GM12878 (cell line): ENCODE measurements at places on chromosomes 6 and 20.

DNA sequence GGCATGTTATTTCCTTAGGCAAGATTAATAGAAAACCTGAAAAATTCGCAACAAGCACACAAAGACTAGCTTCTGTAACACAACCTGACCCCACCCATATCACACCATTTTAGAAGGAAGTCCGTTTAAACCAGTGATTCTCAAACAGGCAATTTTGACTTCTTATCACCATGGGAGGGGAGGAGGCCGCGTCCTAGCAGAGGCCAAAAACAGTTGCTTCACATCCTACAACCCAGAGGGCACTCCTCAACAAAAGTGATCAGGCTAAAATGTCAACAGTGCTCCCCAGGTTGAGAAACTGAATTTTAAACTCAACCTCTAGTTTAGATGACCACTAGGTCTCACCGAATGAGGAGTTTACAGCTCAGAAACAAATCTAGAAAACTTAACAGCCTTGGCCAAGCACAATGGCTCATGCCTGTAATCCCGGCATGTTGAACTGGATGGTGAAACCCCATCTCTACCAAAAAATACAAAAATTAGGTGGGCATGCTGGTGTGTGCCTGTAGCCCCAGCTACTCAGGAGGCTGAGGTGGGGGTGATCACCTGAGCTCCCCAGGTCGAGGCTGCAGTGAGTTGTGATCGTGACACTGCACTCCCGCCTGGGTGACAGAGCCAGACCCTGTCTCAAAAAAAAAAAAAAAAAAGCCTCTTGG, 3.4 kb downstream of the SNX5 start:
- DNase-seq, result no peak

GRCh38 chr6:27188061-27188884, 59.2 kb upstream of the PRSS16 start:
- peak; percentile 55 for DNase-seq

- no peak for DNase-seq
These were observed 20.5 kb downstream of the PTK7 start for GRCh38 chr6:43096451-43097097.

GRCh38 chr20:29408034-29408695, 1849.3 kb upstream of the DEFB115 start:
- no peak for DNase-seq

DNA sequence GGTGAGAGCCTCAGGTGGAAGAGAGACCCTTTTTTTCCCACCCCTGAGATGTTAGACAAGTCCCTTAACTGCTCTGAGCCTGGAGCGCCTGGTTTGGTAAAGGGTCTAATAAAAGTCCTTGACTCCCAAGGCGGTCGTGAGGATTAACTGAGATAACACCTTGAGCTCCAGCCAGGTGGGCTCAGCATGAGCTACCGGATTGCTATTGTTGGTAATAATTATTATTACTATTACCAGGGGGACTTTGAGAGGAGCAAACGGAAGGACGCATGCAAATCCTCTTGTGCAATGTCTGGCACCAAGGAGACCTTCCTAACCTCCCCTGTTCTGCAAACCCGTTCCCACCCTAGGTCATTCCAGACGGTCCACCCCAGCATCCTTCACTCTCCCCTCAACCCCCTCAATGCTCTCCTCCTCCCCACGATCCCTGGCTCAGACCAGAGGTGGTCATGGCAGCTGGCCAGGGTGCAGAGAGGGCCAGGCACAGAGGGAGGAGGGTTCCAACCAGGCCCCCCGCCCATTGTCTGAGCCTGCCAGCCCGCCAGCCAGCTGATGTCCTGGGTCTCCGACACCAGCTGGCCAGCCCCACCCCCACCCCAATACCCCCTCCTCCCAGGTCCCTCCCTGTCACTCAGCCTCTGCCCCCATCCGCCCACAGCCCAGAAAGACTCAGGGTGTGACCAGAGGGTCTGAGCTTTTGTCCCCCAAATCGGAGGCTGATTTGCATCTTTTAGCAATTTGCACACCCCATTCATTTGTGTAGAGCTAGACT, 14.3 kb upstream of the CBFA2T2 start:
- no peak for DNase-seq

DNA sequence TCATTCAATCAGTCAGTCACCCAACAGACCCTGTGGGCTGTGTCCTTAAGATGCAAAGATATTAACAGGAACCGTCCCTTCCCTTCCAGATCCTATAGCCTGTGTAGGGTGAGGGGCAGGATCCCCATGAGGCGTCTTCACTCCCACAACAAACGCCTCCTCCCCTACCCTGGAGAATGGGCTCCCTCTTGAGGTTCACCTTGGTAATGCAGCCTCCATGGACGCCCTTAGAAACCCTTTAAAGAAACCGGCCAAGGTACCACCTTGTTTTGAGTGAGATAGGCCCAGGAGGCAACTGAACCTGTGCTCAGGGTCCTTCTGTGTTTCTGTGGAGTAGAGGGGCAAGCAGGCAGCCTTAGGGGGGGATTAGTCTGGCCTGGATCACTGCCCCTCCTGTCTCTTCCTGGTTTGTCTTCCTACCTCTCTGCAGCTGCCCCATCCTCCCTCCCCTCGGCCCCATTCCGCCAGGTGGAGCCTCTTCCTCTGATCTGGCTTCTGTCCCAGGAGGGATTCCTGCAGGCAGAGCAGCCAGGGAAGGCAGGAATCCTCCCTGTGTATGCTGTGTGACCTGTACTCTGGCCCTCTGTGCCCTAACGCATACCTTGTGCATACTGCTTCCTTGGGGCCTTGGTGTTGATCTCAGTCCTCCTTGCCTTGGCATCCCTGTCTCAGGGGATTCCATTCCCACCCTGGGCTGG, 6.6 kb upstream of the GUCA1A start:
- peak; percentile 40 for DNase-seq

GRCh38 chr20:17794400-17794799, 94.6 kb downstream of the BANF2 start:
- no peak for DNase-seq

GRCh38 chr6:38079537-38079936, 260.0 kb downstream of the ZFAND3 start:
- DNase-seq, result no peak

GRCh38 chr6:145068577-145068976, 666.7 kb downstream of the EPM2A start:
- no peak for DNase-seq

- DNase-seq, result no peak
These were observed 77.5 kb downstream of the NCOA7 start for GRCh38 chr6:125868252-125868651.

GRCh38 chr6:167984876-167985604, 12.4 kb upstream of the KIF25 start:
- DNase-seq, result no peak

DNA sequence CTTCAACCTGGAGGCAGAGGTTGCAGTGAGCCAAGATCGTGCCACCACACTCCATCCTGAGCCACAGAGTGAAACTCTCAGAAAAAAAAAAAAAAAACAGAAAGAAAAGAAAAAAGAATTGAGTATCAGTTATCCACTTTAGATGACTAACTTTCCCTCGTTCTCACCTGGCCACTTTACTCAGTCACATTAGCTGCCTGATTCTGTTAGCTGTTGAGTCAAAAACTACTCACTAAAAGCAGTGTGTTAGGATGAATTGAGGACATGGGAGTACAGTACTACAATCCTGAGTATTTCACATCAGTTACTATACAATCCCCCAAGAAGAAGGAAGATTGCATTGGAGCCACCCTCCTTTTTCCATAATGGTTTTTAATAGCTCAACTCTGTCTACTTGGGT, 114.6 kb downstream of the ADAT2 start:
- DNase-seq, result no peak

DNA sequence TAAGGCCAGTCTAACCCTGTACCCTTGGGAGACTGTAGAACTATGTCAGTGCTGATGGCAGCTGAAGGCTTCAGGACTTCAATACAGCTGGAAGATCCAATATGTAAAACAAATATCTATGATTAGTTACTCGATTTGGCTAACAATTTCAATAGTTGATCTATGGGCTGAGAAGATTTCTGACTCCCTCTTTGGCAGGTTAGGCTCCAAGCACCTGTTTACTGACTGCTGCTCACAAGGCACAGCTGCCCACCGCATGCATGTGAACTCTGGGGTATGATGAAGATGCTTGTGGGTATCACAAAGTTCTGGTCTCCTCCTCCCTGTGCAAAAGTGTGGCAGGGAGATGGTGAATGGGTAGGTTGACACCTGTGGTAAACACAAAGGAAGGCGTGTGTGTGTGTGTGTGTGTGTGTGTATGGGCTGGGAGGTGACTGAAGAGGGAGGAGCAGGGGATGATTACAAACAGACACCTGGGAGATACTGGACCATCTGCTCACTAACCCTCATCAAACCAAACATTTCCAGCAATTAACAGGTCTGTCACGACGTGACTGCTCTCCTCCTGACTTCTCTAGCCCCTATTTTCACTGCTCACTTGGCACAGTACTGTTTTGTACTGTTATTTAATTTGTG, 18.1 kb downstream of the ELMO2 start:
- DNase-seq, result no peak

- DNase-seq, result no peak
These were observed 288.7 kb upstream of the PRDM1 start for GRCh38 chr6:105797286-105797979.

DNA sequence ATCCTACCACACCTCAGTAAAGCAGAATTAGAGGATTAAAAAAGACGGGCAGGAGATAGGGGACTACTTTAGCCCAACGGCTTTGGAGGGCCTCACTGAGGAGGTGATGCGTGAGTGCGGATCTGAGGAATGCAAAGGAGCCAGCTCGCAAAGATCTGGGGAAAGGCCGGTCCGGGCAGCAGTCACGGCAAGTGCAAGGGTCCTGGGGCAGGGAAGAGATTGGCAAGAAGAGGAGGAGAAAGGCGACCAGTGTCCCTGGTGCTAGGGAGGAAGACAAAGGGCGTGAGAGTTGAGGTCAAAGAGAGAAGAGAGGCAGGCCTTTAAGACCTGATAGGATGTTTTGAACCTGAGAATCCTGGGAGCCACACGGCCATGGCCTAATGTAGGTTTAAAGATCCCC, 86.8 kb downstream of the KCNB1 start:
- no peak for DNase-seq

DNA sequence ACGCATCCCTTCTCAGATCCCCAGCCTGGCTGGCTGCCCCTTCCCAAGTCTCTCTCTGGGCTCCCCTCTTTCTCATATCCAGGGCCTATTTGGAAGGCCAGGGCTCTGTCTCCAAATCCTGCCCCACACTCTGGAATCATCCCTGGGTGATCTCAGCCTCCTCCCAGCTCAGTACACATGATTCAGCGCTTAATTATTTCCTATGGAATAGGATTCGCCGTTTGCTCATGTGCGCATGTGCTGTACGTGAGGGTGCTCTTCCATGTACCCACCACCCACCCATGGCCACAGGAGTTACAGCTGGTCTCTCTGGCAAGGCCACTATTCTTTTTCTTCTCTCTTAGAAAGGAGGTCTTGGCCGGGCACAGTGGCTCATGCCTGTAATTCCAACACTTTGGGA, 81.7 kb upstream of the FOXP4 start:
- DNase-seq, result no peak

DNA sequence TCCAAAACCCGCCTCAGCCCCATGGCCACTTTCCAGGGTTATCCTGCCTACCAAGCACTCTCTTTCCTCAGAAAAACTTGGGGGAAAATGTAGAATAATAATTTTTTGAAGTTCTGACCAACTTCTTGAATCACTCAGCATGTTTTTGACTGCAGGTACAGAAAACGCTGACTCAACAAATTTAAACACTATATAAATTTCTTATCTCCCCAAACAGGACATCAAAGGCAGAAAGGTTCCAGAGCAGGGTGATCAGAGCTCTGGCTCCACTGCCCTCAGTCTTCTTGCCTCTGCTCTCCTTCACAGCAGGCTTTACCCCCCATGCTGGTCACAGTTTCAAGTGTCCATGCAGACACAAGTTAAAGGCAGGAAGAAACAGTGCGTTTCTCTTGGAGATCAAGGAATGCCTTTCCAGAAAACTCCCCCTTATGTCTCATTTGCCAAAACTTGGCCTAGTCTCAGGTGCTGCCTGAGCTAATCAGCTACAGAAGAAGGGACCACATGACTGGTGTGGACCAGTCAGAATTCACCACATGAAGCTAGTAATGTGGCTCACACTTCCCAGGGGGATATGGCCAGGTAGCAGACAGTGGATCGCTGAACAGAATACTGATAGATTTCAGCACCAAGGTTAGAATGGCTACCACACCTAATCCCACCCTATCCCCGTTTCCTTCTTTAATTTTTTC, 24.4 kb upstream of the SLC17A3 start:
- no peak for DNase-seq

DNA sequence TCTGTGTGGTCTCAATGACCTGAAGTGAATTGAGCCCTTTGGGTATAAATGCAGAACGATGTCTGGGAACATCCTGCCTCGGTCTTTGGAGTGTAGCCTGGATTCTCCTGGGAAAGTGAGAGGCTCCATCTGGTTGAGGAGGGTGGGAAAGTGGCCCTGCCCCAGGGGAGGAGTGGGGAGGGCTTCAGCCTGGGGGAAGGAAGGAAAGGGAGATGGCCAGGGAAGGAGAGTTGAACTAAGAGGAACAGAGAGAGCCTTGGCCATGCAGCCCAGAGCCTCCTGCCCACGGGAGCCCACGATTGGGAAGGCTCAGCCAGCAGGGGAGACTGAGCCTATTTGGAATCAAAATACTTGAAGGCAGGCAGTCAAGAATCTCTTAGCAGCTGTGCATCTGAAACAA, 2.3 kb upstream of the EPB41L1 start:
- DNase-seq, result no peak

DNA sequence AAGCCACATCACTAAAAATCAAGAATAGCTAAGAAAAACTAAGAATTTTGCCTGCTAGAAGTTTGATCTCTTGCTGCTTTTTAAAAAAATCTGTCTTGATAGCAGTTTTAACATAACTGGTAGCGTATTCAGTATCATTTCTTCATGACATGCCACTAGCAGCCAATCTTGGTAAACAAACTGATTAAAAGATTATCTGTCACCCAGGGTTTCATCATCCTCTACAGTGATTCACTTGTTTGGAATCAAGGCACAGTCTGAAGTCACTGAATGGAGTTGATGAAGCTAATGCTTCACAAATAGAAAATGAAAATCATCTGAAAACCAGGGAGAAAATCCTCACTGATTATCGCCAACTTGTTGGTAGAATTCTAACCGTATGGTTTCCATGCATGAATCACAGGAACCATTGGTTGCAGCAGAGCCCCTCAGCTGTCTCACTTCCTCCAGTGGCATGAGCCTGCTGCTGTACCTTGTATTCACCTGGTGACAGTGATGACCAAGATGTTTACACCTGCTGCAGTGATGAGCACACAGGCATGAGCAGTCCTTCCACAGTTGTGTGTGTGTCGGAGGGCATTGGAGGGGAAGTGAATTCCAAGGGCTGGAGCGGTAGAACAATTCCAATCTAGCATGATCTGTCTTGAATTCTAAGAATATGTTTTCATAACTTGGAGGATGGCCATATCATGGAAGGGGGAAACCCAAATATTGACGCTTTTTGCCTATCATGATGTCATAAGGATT, 275.0 kb downstream of the KHDC1L start:
- no peak for DNase-seq

- DNase-seq, result no peak
These were observed 154.2 kb upstream of the QKI start for GRCh38 chr6:163260111-163260895.

DNA sequence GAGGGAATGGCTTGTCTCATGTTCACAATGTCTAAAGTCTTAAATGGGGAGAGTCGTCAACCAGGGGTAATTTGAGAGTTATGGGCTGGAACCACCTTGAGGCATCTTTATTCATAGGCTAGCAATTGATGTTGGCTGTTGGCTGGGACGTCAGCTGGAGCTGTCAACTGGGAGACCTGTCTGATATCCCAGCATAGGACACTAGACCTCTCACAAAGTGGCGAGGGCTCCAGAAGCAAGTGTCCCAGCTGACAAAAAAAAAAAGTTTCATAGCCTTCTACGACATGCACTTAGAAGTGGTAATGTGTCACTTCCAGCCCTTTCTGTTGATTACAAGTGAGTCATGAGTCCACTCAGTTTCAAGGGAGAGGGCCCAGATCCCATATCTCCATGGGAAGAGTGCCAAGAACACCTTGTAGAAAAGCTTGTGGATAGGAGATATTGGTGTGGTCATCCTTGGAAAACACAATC, 278.0 kb downstream of the ESR1 start:
- no peak for DNase-seq
